ENCODE measurements at places on chromosomes 1 and 21. TPM values are rescaled to one million over a fixed set of nuclear protein-coding genes. Genes with fewer than 3 reads are reported as not detected.

GRCh38 chr1:243267914-243268653 is 12.2 kb downstream of the SDCCAG8 start:
- DNase-seq: no peak

- no peak for DNase-seq
Observed at GRCh38 chr1:29584776-29585175, 348.5 kb downstream of the PTPRU start.

The ERG gene
- total RNA-seq: 11.4 TPM

DNA sequence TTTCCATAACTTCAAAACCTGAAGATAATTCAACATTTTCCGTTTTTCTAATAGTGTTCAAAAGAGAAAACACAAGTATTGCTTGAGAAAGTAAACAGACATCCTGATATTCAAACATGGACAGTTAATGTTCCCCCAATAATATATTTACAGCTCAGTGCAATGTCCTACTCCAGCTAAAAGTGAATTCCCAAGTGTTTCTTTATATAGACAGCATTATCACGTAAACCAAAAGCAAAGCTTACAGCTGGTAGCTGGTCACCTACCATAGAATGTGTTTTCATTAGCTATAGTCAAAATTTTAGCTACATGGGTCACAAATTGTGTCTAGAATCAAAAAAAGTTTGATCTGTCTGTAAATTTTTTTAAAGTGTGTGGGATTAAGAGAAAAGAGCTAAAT is 34.9 kb downstream of the WLS start:
- no peak for DNase-seq

DNA sequence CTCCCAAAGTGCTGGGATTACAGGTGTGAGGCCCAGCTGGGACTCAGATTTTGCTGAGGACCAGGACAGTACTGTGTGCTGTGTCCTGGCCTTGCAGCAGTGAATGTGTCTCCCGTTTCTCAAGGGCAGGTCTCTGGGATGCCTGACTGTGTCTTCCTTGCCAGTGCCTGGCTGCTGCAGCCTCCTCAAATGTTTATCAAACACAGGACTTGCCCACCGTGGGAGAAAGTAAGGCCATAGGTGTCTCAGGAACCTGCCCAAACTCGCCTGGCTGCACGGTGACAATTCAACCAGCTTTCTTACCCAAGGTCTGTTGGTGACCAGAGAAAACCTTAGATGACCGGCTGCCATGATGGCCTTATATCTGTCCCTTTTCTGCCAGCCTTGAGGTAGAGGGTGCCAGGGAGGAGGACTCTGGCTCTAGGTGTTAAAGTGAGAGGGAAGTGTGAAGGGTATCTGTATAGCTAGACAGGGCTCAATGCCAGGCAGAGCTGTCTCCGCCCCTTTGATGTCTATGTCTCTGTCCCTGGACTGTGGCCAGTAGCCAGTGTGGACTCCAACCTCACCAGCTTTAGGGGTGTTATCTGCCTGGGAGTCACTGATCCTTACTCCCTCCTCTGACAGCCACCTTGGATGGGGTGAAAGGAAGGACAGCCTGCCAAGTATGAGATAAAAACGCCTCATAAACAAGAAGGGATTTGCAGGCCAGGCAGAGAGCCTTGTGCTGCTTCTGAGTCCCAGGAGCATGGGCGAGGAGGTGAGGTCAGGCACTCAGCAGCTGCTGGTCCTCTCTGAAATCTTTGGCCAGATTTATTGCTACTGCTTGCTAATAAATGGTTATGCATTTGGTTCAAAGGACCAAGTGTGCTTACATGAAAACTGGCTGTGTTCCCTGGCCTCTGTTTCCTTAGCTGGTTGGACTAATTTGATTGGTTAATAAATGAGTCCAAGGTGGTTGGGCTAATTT is 22.3 kb downstream of the IL6R start:
- DNase-seq: peak; percentile 92

- no peak for DNase-seq
Observed at GRCh38 chr1:223041481-223041880, 101.6 kb downstream of the TLR5 start.

DNA sequence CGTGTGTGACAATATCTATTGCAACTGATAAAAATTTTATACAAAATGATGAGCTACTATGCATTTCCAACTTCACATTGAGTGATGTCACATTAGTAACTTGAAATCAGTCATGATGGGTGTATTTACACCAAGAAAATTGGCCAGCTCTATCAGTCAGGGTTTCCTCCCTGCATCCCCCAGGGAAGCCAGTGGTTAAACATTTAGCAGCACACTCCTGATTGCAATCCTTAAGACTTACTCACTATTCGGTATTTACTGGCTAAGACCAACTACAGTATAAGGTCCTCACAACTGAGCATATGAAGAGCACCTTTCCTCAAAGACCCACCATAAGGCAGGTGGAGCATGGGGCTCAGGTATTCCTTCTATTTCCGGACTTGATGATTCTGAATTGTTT is 41.3 kb upstream of the PTGFRN start:
- DNase-seq: no peak

DNA sequence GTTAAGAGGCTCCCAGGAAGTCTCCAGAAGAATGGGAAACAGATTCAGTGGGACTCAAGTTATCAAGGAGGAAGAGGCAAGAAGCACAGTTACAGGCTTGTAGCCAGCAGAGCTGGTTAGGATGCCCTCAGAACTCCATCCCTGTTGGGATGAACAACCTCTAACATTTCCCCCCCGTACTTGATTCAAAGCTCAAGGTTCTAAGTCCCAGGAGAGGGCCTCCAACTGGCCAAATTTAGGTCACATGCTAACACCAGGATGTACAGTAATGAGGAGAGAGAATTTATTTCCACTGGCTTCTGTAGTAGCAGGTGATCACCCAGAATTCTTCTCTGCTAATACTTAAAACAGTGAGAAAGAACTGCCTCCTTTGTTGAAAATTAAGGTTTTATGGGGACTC is 22.3 kb upstream of the HSPA13 start:
- no peak for DNase-seq
